ENCODE measurements at places on chromosomes 12 and 14. TPM values are rescaled to one million over a fixed set of nuclear protein-coding genes. Genes with fewer than 3 reads are reported as not detected.

The TAS2R8 gene
- total RNA-seq, result not detected

The SPTB gene
- 3.0 TPM for total RNA-seq

The GUCY2C gene
- not detected for total RNA-seq

The AP4S1 gene
- 7.1 TPM for total RNA-seq

The TMEM30B gene
- 22.5 TPM for total RNA-seq

- no peaks in the 10 kb centered on the region for H3K36me3 ChIP-seq
- H3K4me3 ChIP-seq, result peak overlapping the region; percentile 48
- no peak for DNase-seq
- H3K4me1 ChIP-seq, result peaks cover 5% of the 10 kb centered on the region
- H3K27me3 ChIP-seq, result peaks cover 96% of the 10 kb centered on the region
- peak overlapping the region; percentile 65 for H3K27ac ChIP-seq
Observed at GRCh38 chr12:54019091-54019811, 9.0 kb upstream of the HOXC6 start.

GRCh38 chr12:130479401-130480125 lies 141.9 kb downstream of the PIWIL1 start:
- no peaks in the 10 kb centered on the region for H3K4me1 ChIP-seq
- peaks cover 8% of the 10 kb centered on the region for H3K27me3 ChIP-seq
- no peaks in the 10 kb centered on the region for H3K36me3 ChIP-seq
- H3K27ac ChIP-seq, result no peak overlapping the region
- H3K4me3 ChIP-seq, result no peak overlapping the region

DNA sequence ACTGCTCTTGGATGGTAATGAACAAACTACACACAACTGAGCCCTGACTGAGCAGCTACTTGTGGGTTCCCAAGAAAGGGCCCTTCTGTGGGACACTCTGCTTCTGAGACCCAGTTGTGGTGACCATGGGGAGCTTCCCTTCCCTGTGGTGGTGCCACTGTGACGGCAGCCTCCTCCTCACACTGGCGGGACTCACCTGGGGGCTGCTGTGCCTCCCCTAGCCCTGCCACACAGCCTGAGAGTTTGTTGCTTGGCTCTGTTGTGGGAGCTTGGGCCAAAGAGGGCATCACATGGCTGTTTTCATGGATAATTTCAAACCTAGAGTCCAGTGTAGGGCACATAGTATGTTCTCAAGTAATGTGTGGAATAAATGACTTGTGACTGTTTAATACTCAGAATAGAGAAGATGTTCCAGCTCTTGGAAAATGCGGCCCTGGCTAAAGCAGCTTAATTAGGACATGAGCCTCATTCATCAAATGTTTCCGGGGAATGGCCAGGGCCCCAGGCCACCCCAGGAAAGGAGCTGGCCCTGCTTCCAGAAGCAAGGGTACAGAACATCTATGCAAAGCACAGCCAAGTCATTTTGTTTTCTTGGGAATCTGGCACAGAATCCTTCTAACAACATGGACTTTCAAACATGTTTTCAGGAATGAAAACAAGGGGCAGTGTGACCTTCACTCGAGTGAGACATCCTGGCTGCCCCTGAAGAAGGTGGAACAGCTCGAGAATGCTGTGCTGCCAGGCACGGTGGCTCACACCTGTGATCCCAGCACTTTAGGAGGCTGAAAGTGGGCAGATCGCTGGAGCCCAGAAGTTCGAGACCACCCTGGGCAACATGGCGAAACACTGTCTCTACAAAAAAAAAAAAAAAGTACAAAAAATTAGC lies 21.2 kb downstream of the ZFYVE21 start:
- H3K4me3 ChIP-seq, result no peak overlapping the region
- peak; percentile 54 for DNase-seq
- peaks cover 89% of the 10 kb centered on the region for H3K36me3 ChIP-seq
- H3K27ac ChIP-seq, result peak overlapping the region; percentile 70
- no peaks in the 10 kb centered on the region for H3K27me3 ChIP-seq

DNA sequence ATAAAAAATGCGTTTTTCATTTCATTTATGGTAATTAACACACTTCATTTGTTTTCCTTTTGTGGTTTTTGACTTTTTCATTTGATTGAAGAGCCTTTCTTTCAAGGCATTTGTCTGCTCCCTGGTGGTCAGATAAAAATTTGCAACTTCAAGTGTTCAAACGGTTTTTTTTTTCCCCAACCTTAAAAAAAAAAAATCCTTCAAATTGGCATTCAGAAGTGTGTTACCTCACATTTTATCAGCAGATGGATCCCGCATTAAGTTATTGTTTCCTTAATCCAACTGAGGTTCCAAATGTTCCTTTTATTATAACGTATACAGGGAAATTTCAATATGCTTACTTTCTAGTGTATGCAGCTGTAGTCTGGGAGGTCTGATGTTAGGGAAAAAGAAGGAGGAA lies 47.2 kb downstream of the MYF5 start:
- no peak overlapping the region for H3K27ac ChIP-seq
- no peak for DNase-seq
- H3K36me3 ChIP-seq, result no peaks in the 10 kb centered on the region
- no peak overlapping the region for H3K4me3 ChIP-seq

DNA sequence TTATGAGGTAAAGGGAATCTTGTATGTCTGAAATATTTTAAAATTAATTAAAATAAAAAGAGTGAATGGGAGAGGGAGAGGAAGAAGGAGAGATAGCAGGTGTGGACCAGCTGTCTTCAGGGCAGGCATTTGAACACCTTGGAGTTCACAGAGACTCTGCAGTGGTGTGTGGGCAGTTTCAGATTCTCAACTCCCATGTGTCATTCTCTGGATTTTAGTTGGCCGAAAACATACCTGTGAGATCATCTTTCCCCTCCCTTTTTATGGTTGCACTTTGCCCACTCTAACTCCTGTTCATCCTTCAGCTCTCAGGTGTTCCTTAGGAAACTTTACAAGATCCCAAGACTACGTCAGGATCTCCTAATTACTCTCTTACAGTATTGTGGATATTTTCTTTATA lies 108.1 kb downstream of the ERC1 start:
- no peaks in the 10 kb centered on the region for H3K27me3 ChIP-seq
- no peak for DNase-seq
- H3K4me1 ChIP-seq, result peaks cover 5% of the 10 kb centered on the region
- no peak overlapping the region for H3K27ac ChIP-seq
- no peak overlapping the region for H3K4me3 ChIP-seq

All from upper lobe of right lung (tissue), 1 donor.